ENCODE measurements at places on chromosomes 5 and 9. TPM values are rescaled to one million over a fixed set of nuclear protein-coding genes. Genes with fewer than 3 reads are reported as not detected.
A peak's percentile ranks its signal among the peaks of the same experiment; 100 is the strongest.

CTNNAL1 gene
- 25.5 TPM for total RNA-seq

DNA sequence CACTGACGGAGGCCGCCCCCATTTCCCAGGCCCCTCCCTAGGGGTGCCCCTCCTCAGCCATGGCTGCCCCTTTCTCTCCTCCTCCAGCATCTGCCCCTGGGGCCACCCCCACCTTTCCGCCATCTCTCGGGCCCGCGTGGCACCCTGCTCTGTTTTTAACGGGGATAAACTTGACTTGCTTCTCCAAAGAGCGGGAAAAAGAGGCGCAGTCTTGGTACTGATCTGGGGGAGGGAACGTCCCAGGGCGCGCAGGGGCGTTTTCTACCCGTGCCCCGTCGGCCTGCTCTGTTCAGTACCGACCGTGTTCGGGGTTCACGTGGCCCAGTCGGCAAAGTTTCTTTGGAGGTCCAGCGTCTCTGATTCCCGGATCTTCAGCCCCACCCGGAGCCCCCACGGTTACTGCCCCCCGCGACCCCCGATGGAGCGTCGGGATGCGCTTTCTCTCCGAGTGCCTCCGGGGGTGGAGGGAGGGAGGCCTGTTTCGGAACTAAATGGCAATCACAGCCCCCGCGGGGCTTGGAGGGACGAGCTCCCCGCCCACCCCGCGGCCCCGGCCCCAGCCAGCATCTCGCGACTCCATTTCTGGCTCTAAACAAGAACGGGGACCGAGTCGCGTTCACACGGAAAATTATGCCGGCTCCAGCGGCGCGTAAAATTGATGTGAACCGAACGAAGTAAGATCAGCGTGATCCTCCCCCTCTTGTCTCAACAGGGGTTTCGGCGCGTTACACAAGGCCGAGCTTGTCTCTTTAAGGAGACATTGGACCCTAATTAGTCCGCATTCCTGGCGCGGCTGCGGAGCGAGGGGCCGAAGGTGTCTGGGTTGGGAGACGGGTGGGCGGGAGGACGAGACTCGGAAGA lies 1.1 kb upstream of the TLE4 start:
- peak overlapping the region; percentile 88 for H3K4me3 ChIP-seq
- H3K27ac ChIP-seq, result peak overlapping the region; percentile 90
- DNase-seq, result peak; percentile 77

DNA sequence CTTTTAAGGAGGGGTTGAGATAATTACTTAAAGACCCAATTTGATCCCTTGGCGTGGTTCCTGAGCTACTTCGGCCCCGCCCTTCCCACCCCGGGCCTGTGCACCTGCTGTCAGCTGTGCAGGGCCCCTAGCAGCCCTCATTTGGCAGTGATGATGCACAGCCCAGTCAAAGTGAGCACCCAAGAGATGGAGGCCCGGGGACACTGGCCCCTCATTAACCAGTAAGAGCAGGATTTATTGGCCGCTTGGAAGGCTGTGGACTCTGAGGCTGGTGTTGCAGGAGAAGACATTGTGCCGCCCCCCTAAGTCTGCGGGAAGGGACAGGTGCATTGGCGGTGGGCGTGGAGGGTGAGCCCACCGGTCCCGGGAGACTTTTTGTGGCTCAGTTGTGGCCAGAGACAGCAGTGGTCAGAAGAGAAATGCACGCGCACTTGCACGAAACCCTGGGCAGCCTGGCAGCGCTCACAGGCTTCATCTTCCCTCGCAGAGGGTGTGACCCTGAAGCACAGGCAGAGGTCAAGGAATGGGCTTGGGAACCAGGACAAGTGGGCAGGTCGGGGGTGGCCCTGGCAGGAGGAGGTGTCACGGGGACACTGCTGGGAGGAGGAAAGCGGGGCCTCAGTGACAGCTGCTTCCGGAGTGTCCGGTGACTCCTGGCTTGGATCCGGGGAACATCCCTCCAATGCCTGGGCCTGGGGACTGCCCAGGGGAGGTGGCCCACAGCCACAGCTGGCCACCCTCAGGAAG lies 74.0 kb upstream of the RXRA start:
- no peaks in the 10 kb centered on the region for H3K27me3 ChIP-seq
- H3K4me3 ChIP-seq, result no peak overlapping the region
- DNase-seq, result no peak
- H3K4me1 ChIP-seq, result no peaks in the 10 kb centered on the region
- no peaks in the 10 kb centered on the region for H3K36me3 ChIP-seq

FABP6 gene
- total RNA-seq, result not detected

DNA sequence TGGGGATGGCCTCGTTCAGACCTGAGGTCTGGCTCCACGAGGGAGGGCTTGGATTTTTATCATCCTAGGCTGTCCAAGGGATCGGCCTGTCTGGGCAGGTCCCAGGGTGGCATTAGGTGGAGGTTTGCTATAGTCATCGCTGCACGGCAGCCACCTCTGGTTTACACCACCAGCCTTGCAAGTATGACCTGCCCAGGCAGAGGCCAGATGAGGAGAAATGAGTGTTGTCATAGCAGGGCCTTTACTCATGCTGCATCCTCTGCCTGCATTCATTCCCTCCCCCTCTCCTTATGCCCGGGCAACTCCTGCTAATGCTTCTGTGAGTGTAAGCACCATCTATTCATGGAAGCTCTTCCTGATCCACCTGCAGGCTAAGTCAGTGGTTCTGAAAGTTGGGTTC lies 15.3 kb upstream of the NDST1 start:
- peaks cover 2% of the 10 kb centered on the region for H3K36me3 ChIP-seq
- H3K27ac ChIP-seq, result peak overlapping the region; percentile 55
- peaks cover 66% of the 10 kb centered on the region for H3K4me1 ChIP-seq
- H3K4me3 ChIP-seq, result no peak overlapping the region

DNA sequence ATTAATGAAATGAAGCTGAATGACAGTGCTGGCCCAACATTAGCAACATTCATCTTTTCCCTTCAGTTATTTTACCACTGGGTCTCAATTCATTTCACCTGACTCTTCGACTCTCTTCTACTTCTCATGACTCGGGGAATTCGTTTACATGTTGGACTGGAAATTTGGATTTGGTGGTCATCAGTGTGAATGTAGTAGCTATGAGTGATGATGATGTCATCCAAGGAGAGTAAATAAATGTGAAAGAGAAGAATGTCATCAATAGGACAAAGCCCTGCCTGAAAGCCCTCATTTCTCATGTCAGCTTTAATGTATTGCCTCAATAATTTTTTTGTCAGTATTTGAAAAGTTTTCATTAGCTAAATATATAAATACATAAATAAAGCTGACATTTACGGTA lies 21.9 kb upstream of the CFAP95 start:
- no peaks in the 10 kb centered on the region for H3K4me1 ChIP-seq
- peak; percentile 63 for DNase-seq
- H3K27ac ChIP-seq, result no peak overlapping the region
- no peaks in the 10 kb centered on the region for H3K36me3 ChIP-seq
- no peak overlapping the region for H3K4me3 ChIP-seq

SH3RF2 gene
- 8.6 TPM for total RNA-seq

DNA sequence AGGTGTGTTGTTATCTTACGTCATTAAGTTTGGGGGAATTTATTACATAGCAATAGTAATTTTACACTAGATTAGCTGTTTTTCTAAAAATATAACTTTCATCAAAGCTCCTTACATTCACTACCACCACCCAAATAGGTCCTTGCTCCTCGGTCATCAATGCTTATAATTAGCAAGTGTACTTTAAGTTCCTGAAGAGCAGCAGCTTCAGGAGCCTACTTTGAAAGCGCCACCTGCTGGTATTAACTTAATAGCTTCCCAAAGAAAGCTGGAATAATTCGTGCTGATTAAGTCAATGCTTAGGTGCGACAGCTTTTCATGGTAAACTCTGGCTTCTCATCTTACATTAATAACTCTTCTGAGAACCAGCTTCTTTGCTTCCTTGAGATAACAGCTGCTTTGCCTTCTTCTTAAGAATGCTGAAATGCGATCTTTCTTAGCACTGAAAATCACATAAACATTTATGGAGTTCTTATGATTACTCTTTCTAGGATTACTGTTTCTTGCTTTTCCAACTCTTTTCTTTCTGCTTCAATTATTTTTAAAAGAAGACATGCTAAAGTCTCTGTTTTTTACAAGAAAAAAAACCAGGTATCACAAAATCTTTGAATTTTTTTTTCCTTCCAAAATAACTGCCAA lies 10.0 kb upstream of the C5 start:
- H3K4me1 ChIP-seq, result no peaks in the 10 kb centered on the region
- no peaks in the 10 kb centered on the region for H3K27me3 ChIP-seq
- no peak overlapping the region for H3K4me3 ChIP-seq
- peak; percentile 48 for DNase-seq
- H3K27ac ChIP-seq, result no peak overlapping the region

GRCh38 chr5:135040333-135041144 lies 6.5 kb upstream of the PITX1 start:
- H3K36me3 ChIP-seq, result no peaks in the 10 kb centered on the region
- no peaks in the 10 kb centered on the region for H3K4me1 ChIP-seq
- no peak for DNase-seq

DNA sequence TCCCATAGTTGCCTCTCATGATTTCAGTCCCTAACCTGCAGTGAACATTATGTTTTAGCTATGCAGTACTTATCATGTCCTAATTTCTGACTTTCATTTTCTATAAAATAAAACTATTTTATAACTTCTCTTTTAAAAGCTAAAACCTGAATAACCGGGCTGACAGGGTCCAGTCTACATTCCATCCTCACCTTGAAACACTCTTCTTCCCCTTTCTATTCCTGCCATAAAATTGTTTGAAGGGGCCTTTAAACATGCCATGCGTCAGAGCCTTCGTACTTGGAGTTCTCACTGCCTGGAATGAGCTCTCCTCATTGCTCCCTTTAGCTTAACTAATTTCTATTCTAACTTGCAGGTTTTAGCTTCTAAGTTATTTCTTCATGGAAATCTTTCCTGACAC lies 143.0 kb upstream of the PRLR start:
- DNase-seq, result no peak
- no peaks in the 10 kb centered on the region for H3K36me3 ChIP-seq
- H3K4me1 ChIP-seq, result no peaks in the 10 kb centered on the region
- no peak overlapping the region for H3K27ac ChIP-seq
- no peak overlapping the region for H3K4me3 ChIP-seq

DNA sequence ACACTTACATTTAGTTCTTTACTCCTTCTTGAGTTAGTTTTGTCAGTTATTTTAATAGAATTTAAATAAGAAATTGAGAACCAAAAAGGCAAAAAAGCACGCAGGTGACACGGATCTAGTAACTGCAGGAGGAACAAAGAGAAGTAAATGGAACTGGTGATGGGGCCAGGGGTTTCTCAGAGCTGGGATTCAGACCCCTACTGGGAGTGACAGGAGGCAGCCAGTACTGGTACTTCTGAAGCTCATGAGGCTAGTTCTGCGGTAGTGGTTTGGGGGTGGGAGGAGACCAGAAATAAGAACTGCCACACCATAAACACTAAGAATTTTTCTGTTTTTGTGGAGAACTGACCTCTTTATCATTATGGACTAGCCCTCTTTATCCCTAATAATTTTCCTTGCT lies 48.2 kb downstream of the OXCT1 start:
- H3K4me3 ChIP-seq, result no peak overlapping the region
- H3K36me3 ChIP-seq, result no peaks in the 10 kb centered on the region
- DNase-seq, result no peak
- H3K27me3 ChIP-seq, result no peaks in the 10 kb centered on the region

MSX2 gene
- 5.6 TPM for total RNA-seq

Measured in astrocyte (in vitro differentiated cells and primary cell).